ENCODE measurements at places on chromosomes 7 and 10.

- no peak for DNase-seq
Observed at GRCh38 chr10:2414039-2414438, 653.3 kb upstream of the PFKP start.

- peak; percentile 29 for DNase-seq
Observed at GRCh38 chr10:79242620-79243152, 104.6 kb upstream of the PPIF start.

- no peak for DNase-seq
Observed at GRCh38 chr7:138750473-138750872, 47.3 kb upstream of the TMEM213 start.

GRCh38 chr10:79221110-79222051 is 125.9 kb upstream of the PPIF start:
- DNase-seq = no peak

DNA sequence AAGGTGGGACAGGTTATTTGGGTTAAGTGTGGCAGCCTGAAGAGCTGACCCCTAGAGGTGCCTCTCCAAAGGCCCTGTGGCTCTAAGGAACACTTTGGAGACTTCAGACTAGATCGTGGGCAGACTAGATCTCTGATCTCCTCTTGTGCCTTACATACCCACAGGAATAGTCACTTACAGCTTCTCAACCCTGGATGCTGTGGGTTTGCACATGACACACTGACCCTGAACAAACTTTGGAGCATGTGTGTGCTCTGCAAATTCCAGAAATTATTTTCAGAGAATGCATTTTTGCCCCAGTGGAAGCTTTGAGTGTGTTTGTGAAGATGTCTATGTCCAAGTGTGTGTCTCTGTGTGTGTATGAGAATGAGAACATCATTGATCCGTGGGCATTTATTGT is 119.6 kb downstream of the EMX2 start:
- no peak for DNase-seq
